ENCODE measurements at places on chromosomes 12 and 14.

GRCh38 chr12:55713721-55714120 lies 2.1 kb upstream of the BLOC1S1 start:
- DNase-seq: no peak

- DNase-seq: no peak
Observed at GRCh38 chr12:128609861-128610260, 213.9 kb downstream of the SLC15A4 start.

- DNase-seq: no peak
Observed at GRCh38 chr14:70884595-70885342, 22.5 kb upstream of the PCNX1 start.

GRCh38 chr12:25725470-25725869 lies 172.4 kb upstream of the LMNTD1 start:
- no peak for DNase-seq

DNA sequence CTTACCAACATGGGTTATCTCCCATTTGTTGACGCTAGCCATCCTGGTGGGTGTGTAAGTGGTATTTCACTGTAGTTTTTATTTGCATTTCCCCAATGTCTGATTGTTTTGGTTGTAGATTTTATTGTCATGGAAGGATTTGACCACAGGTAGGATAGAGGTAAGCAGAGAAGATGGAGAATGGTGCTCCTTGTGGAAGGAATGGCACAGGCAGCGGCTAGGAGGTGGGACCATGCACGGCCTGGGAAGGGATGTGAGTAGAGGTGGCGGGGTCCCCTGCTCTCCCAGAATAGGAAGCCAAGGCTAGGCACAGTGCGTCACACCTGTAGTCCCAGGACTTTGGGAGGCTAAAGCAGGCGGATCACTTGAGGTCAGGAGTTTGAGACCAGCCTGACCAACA lies 41.4 kb downstream of the PHETA1 start:
- no peak for DNase-seq

- DNase-seq: no peak
Observed at GRCh38 chr12:6280672-6281071, 29.8 kb upstream of the PLEKHG6 start.

DNA sequence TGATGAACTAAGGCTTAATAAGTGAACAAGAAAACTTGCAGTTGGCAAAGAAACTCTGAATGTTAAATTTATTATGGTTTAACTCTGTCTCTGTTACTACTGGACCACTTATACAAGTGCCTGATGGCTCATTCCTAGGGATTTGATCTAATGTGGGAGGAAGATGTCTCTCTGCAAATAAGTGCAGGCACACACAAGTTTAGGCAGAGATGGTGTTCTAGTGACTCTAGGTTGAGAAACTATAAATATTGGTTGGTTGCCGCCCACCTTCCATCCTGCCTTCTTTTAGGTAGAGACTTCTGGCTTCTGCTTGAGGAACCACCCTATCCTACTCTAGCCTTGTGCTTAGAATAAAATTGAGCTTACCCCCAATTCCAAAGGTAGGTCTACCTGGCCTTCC lies 256.2 kb downstream of the PAWR start:
- no peak for DNase-seq

GRCh38 chr12:128853600-128854197 lies 421 bp downstream of the GLT1D1 start:
- no peak for DNase-seq

- no peak for DNase-seq
Observed at GRCh38 chr12:113693693-113694092, 222.0 kb upstream of the LHX5 start.
